ENCODE measurements at places on chromosomes 5 and 9.

GRCh38 chr5:68644971-68645370, 429.4 kb downstream of the PIK3R1 start:
- DNase-seq, result no peak

- no peak for DNase-seq
Measured at GRCh38 chr9:110224583-110224982, 16.6 kb upstream of the C9orf152 start.

DNA sequence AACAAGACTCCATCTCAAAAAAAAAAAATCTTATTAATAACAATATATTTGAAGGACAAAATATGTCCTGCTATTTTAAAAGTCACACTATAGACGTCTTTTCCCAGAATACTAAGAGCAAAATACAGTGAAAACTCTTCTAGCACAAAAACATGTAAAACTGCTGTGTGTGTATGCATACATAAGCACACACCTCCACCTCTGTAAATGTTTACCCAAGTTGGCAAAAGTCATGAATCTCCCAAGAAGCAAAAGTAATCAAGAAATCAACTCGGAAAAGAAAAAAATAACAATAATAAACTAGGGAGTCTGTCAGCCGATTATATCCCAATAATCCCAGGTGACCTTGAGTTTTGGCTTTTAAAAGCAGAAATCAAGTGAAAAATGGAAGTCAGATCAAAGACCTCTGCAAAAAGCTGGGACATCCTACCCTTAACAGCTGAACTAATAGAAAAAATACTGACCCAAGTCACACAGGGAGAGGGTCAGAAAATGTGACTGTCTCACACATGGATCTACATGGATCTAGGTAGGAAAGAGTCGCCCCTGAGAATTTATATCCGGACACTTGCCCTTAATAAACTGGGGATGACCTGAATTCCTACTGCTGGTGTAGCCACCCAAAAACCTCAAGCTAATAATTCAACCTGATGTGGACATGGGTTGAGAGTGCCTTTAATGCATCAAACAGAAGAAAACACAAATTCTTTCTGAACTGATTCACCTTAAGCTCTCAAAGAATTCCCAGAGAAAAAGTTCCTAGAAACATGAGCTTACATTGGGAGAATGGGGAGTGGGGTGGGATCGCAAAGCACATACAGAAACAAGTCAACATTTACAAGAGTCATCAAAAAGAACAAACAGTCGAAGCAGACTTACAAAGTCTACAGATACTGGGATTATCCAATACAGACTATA, 29.9 kb downstream of the LPAR1 start:
- no peak for DNase-seq

DNA sequence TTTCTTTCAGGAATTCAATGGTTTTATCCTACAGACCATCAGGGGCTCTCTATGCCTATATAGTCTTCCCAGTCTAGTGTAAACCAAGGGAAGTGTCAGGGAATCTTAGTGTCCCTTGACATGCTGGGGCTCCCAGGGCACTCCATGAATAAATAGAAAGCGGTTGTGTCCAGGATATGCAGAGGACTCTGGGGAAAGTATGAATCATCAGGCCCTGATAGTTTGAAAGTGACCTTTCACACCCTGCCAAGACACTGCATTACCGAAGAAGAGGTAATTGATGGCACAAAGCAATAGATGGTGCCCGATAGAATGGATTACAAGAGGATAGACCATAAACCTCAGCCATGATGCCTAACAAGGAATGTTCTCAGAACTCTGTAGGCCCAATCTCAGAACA, 163.3 kb upstream of the DAPK1 start:
- DNase-seq, result no peak

DNA sequence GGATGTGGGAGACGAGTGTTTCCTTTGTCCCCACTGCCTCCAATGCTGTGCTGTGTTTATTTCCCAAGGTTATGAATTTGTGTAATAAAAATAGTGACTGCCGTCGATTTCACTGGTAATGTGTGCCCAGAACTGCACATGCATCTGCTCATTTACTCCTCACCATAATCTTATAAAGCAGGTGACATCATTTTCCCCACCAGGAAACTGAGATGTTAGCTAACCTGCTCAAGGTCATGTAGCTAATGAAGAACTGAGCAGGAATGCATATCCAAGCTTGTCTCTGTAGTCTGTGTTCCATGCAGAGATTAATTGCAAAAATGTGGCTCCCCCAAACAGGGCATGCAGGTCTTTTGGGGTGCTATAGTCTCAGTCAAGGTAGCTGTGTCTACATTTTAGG, 224.4 kb downstream of the TENT4A start:
- DNase-seq, result no peak

- DNase-seq, result peak; percentile 70
Measured at GRCh38 chr9:127567730-127568617, 44.1 kb upstream of the STXBP1 start.

- DNase-seq, result no peak
Measured at GRCh38 chr9:108049026-108049607, 559.5 kb upstream of the KLF4 start.

DNA sequence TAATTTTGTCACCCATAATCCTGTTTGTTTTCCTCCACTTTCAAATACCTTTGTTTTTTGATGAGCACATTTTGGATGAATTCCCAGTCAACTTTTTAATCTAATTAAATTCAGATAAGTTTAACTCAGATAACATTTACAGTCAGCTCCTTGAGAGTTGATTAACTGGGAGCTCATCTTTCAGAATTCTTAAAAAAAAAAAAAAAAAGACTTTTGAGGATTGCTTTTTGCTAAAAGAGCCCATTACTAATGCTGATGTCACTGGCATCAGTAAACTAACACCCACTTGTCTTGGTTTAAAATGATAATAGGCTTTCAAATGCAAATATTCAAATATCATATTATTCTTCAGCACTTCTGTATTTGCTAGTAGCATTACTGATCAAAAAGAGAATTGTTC, 47.1 kb upstream of the NFIB start:
- DNase-seq, result no peak

- no peak for DNase-seq
Measured at GRCh38 chr5:142576804-142577203, 109.1 kb downstream of the FGF1 start.

DNA sequence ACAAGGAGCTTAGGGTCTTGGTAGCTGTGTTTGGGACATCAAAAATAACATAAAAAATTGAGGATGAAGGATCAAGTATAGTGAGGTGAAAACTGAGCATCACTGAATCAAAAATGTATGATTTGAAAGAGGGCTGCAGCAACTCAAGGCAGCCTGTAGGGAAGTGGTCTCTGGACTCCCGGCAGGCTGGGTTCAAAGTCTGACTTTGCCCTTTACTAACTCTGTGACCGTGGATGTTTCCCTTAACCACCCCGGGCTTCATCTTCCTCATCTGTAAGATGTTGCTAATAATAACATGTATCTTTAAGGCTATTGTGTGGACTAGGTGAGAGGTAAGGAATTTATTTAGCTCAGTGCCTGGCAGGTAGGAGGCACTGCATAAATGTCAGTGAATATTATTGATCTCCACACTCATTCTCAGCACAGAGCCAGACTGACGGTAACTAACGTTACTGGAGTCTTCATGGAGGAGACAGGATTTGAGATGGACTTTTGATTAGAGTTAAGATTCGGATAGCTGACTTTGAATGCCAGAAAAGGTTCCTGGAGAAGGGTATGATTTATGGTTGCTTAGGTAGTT, 367.3 kb downstream of the NDUFS4 start:
- DNase-seq, result no peak

GRCh38 chr9:20593105-20593504, 29.2 kb downstream of the MLLT3 start:
- no peak for DNase-seq
